Ovary (tissue), 10 donors: ENCODE measurements at places on chromosomes 3 and 15. TPM values are rescaled to one million over a fixed set of nuclear protein-coding genes. Genes with fewer than 3 reads are reported as not detected.

- no peak for DNase-seq
These were observed 29.7 kb downstream of the STARD9 start for GRCh38 chr15:42604894-42605744.

- no peak for DNase-seq
These were observed 79.6 kb upstream of the SPATA12 start for GRCh38 chr3:56980798-56981390.

- DNase-seq = no peak
These were observed 424.1 kb upstream of the KCNMB2 start for GRCh38 chr3:178112134-178112533.

DNA sequence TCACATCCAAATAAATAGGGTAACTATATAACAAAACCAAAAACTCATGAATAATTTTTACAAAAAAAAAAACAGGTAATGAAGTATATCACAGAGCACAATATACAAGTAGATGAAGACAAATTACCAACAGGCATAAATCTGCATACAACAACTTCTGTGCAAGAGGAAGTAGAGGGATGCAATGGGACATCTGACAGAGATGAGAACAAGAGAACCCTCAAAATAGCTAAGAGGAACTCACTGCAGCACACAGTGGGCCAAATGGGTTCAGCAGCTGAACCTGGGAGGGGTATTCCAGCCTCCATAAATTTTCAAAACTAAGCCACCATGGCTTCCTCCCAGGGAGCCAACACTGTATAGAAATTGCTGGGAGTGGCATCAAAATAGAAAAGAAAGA is 9.6 kb upstream of the BTLA start:
- no peak for DNase-seq

DNA sequence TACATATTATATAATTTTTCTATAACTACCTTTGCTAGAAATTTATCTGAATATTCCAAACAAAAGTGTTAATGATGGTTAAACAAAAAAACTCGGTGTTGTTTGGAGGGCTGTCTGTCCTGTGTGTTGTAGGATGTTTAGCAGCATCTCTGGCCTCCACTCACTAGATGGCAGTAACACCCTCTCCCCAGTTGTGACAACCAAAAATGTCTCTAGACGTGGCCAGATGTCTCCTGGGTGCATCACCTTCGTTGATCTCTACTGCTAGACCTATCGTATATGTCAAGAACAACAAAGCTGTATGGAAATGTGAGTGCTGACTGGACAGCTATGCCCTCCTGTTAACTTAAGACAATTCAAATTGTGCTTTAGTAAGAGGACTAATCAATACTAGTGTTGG is 14.1 kb downstream of the ANKRD34C start:
- no peak for DNase-seq

- no peak for DNase-seq
These were observed 11.9 kb downstream of the GRM2 start for GRCh38 chr3:51718547-51719409.

DNA sequence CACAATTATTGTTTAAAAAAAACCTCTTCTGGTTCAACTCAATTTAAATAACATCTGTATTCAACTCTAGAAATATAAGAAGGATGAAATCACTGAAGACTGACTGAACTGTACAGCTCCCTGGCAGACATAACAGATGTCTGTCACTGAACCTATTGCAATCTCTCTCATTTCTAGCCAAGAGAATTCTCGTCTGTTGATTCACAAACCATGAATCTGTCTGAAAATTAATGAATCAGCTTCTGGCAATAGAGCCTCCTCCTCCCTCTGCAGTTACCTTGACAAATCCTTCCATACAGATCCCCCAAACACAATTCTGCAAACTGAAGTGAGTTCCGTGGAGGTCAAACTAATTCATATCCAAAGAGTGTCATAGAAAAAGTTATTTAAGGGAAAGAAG is 561.4 kb downstream of the PYDC2 start:
- no peak for DNase-seq

- DNase-seq = no peak
These were observed 3.3 kb downstream of the LINS1 start for GRCh38 chr15:100598655-100599054.

- DNase-seq = no peak
These were observed 63.3 kb downstream of the RBM6 start for GRCh38 chr3:50003216-50003615.

DNA sequence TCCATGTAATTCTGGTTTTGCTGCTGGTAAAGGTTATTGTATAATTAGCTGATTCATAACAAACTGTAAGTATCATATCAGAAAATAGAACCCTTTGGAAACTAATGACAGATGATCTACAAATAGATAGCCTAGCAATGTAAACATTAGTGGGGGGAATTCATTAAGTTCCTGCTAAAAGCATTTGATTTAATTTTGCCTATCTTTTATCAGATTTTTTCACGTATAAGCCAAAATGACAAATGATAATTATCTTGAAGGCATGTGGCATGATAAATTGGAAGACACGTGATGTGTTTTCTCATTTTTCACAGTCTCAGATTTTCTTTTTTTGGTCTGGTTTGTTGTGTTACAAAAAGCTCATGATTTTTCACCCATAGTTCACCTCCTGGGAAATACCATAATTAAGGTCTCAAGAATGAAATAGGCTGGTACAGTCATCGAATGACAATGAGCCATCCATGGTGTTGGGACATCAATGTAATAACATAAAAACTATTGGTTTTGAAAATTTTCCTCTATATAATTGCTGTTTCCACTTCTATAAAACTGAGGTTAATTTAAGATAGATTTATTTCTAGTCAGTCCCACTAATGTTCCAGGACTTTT is 325.9 kb upstream of the TBL1XR1 start:
- no peak for DNase-seq

GRCh38 chr3:183430325-183430957 is 2.0 kb upstream of the MCF2L2 start:
- no peak for DNase-seq

- no peak for DNase-seq
These were observed 365.3 kb downstream of the MCTP2 start for GRCh38 chr15:94596707-94597106.

GRCh38 chr3:13018561-13019242 is 54.5 kb downstream of the IQSEC1 start:
- no peak for DNase-seq

DNA sequence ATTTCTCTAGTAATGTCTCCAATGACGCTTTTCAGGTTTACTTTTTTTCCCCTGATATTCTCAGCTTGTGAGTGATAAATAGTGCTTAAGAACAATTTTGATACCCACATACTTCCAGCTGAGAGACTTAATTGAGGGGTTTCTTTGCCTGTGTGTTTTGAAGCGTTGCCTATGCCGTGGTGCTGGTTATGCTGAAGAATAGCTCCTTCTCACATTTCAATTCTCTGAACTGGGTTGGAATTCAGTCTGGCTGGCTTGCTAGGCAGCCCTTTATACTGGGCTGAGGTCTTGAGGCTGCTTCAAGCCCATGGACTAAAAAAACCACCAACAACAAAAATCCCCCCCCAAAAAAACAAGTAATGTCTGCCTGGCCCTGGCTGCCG is 87.4 kb downstream of the CHST2 start:
- DNase-seq = no peak

DNA sequence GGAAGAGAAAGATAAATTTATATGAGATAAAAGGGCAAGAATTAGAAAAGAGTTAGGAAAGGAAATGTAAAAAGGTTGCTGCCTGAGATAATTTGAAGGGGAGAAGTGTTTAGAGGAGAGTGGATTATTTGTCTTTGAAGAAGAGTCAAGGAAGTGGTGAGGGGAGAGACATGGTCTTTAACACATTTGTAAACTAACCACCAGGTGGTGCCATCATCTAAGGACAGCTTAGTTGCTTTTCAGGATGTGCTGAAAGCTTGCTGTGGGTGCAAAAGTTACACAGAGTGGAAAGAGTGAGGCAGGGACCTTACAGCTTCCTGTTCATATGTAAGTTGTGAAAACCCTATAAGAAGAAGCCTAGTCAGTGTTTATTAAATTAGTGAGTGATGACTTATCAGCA is 114.1 kb upstream of the DNAJC19 start:
- DNase-seq = no peak

GRCh38 chr15:89034305-89034704 is 54.0 kb upstream of the ABHD2 start:
- no peak for DNase-seq

DNA sequence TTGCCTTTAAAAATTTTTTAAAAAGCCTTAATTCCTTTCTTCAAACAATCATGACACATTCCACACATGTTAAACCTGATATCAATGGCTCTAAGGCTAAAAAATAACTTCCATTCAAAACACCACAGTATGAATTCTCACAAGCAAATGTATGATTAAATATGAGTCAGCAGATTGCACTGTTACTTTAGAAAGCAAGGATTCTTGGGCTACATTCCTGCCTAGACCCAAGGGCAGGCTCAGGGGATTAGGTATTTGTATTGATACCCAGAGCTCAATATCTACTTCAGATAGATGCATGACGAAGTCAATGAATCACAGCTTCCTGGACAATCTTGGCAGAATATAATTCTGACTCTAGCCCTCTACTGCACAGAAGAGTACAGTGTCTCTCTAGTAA is 65.7 kb downstream of the RARB start:
- DNase-seq = no peak

GRCh38 chr3:13571831-13572750 is 23.2 kb downstream of the FBLN2 start:
- no peak for DNase-seq

DNA sequence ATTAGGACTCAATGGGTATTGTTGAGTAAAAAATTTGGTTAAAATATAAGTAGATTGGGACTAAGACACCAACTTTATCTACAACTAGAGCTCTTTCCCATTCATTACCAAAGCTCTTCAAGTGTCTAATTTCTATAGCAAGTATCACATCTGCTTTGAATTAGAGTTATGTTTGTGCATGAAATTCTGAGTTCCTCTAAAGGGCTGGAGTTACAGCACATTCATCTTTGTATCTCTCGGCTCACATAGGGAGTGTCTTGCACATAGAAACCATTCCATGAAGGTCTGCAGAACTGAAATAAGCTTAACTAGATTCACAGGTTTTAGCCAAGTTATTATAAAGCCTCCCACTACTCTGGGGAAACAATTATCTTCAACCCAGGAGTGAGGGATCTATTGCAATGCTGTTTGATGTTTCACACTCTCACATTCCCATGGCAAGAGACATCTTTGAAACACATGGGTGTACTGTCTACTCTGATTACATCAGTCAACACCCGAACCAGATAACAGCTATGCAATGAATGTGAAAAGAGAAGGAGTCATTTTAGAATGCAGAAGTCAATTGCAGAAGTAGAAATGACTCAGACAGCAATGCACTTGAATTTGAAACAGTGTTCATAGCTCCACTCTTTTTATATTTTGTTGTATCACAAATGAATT is 93.1 kb upstream of the KBTBD8 start:
- no peak for DNase-seq

The GOLGA8R gene
- polyA plus RNA-seq = 2.6 TPM

The GRAMD1C gene
- 0.75 TPM for polyA plus RNA-seq

The SCAANT1 gene
- polyA plus RNA-seq = not detected

The DUSP7 gene
- 6.5 TPM for polyA plus RNA-seq

The ADIPOQ gene
- polyA plus RNA-seq = 6.0 TPM

The ATP10A gene
- polyA plus RNA-seq = 0.79 TPM

The TPRG1 gene
- polyA plus RNA-seq = 1.9 TPM

The C3orf85 gene
- polyA plus RNA-seq = not detected
